ENCODE measurements at places on chromosomes 7 and 10.
A peak's percentile ranks its signal among the peaks of the same experiment; 100 is the strongest.

GRCh38 chr10:37035853-37036252 is 89.5 kb upstream of the ANKRD30A start:
- DNase-seq: no peak
- H3K27ac ChIP-seq: no peak overlapping the region
- no peaks in the 10 kb centered on the region for H3K4me1 ChIP-seq

DNA sequence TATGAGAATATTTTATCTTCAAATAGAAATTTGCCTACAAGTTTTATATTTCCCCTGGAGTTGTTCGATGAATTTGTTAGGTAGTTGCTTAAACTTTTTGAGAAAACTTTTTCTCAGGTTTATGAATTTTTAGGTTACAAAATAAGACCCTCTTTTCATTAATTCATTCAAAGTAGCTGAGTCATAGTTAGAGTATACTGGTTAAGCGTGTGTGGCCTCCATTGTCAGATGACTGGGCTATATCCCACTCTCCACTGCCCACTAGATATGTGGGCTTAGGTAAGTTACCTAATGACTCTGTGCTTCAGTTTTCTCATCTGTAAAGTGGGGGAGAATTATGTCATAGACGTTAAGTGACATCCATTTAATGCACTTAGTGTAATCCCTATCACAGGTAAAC is 1.0 kb downstream of the ASB15 start:
- no peak for DNase-seq
- no peak overlapping the region for H3K27ac ChIP-seq

- no peak overlapping the region for H3K27ac ChIP-seq
- no peak overlapping the region for H3K4me3 ChIP-seq
These were observed 5.2 kb upstream of the IGF2BP3 start for GRCh38 chr7:23475576-23475839.

- H3K4me1 ChIP-seq: peaks cover 36% of the 10 kb centered on the region
- no peaks in the 10 kb centered on the region for H3K27me3 ChIP-seq
- no peak overlapping the region for H3K4me3 ChIP-seq
- no peak for DNase-seq
- H3K36me3 ChIP-seq: no peaks in the 10 kb centered on the region
These were observed 3.4 kb downstream of the WASL start for GRCh38 chr7:123745437-123745836.

- peaks cover 83% of the 10 kb centered on the region for H3K4me1 ChIP-seq
- peak overlapping the region; percentile 55 for H3K27ac ChIP-seq
- H3K27me3 ChIP-seq: no peaks in the 10 kb centered on the region
- DNase-seq: no peak
- H3K4me3 ChIP-seq: no peak overlapping the region
- H3K36me3 ChIP-seq: no peaks in the 10 kb centered on the region
These were observed 147.1 kb downstream of the NEURL1 start for GRCh38 chr10:103640436-103641181.

GRCh38 chr10:99521765-99522469 is 10.8 kb upstream of the NKX2-3 start:
- no peak overlapping the region for H3K27ac ChIP-seq
- H3K36me3 ChIP-seq: no peaks in the 10 kb centered on the region
- peaks cover 14% of the 10 kb centered on the region for H3K4me1 ChIP-seq
- H3K4me3 ChIP-seq: no peak overlapping the region
- no peak for DNase-seq

- peaks cover under 1% of the 10 kb centered on the region for H3K4me1 ChIP-seq
- H3K36me3 ChIP-seq: no peaks in the 10 kb centered on the region
- H3K27me3 ChIP-seq: no peaks in the 10 kb centered on the region
These were observed 60.1 kb upstream of the ELN start for GRCh38 chr7:73967832-73968290.

GRCh38 chr7:131557652-131558385 is 1.4 kb upstream of the PODXL start:
- peaks cover 16% of the 10 kb centered on the region for H3K4me1 ChIP-seq

DNA sequence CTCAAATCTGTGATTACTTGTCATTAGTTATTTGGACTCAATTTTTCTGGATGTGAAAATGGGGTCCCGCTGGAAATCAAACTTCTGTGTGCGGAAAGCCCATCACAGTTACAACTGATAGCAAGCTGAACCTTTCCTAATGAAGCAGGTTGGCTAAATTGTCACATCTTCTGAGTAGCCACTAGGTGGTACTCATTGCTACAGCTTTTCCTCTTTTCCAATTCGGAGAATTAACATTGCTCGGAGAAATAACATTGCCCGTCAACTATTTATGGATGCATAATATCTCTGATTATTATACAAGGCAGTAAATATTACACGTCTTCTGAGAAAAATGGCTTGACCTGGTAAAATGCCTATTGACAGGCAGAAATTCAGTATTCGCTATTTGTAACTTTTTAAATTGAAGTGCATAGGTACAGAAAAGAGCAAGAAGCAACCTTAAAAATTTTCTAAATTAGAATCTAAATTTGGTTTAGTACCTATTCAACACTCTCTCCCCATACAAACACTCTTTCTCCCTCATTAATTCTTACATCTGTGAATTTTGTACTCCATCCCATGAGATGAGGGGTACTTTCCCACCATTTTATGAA is 17.3 kb upstream of the BLOC1S2 start:
- no peaks in the 10 kb centered on the region for H3K36me3 ChIP-seq
- DNase-seq: no peak
- H3K27me3 ChIP-seq: no peaks in the 10 kb centered on the region
- no peak overlapping the region for H3K4me3 ChIP-seq
- peaks cover 3% of the 10 kb centered on the region for H3K4me1 ChIP-seq

DNA sequence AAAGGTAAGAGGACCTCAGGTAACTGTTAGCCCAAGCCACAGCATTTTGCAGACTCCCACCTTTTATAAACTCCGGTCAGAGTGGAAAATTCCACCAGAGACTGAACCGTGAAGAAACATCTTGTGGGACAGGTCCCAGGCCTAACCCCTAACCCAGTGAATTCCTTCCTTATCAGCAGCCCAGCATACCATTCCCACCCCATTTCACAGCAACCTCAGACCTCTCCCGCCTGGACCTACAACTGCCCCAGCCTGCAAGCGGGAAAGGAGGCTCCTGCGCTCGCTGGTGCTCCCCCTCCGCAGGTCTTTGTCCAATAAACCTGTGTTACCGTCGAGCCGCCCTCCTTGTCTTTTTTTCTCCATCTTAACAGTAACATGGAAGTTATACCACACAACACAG is 736.6 kb downstream of the MAGI2 start:
- no peaks in the 10 kb centered on the region for H3K27me3 ChIP-seq
- H3K27ac ChIP-seq: no peak overlapping the region
- DNase-seq: no peak

DNA sequence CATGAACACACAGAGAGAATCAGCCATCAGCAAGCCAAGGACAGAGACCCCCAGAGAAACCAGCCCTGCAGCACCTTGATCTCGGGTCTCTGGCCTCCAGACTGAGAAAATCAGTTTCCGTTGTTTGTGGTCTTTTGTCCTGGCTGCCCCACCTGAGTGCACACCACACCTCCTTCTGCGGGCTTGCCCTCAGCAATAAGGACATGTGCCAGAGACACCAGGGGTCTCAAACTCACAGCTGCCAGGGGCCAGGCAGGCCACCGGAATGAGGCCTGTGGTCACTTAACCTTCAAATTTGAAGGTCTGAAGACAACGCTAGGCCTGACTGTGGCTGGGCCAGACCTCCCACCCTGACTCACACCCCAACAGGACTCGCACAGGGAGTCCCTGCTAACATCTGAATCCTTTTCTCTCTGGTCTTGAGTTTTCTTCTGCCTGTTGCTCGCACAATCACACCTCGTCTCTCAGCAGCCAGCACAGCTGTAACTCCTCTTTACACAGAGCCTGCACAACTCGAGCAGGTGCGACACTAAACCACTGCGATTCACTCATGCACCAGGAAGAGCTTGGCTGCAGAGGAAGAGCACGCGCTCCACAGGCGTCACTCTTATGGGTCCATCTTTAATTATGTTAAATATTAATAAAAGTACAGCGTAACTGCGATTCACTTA is 86.2 kb downstream of the CHST15 start:
- H3K27me3 ChIP-seq: no peaks in the 10 kb centered on the region
- no peak for DNase-seq
- H3K4me1 ChIP-seq: peaks cover 15% of the 10 kb centered on the region

- H3K4me1 ChIP-seq: no peaks in the 10 kb centered on the region
- peaks cover 78% of the 10 kb centered on the region for H3K27me3 ChIP-seq
- no peaks in the 10 kb centered on the region for H3K36me3 ChIP-seq
- no peak overlapping the region for H3K27ac ChIP-seq
These were observed 29.1 kb upstream of the LBX1 start for GRCh38 chr10:101258179-101258885.

GRCh38 chr10:2212244-2212834 is 475.0 kb upstream of the ADARB2 start:
- no peak for DNase-seq
- H3K4me3 ChIP-seq: no peak overlapping the region
- no peaks in the 10 kb centered on the region for H3K27me3 ChIP-seq
- no peak overlapping the region for H3K27ac ChIP-seq
- H3K36me3 ChIP-seq: no peaks in the 10 kb centered on the region
- no peaks in the 10 kb centered on the region for H3K4me1 ChIP-seq

- H3K4me1 ChIP-seq: peaks cover 26% of the 10 kb centered on the region
- peaks cover 15% of the 10 kb centered on the region for H3K36me3 ChIP-seq
- H3K27me3 ChIP-seq: no peaks in the 10 kb centered on the region
- no peak overlapping the region for H3K4me3 ChIP-seq
- no peak for DNase-seq
These were observed 33.1 kb downstream of the CHST12 start for GRCh38 chr7:2436341-2437104.

- peaks cover 5% of the 10 kb centered on the region for H3K27me3 ChIP-seq
- DNase-seq: no peak
- H3K4me1 ChIP-seq: peaks cover 8% of the 10 kb centered on the region
- H3K4me3 ChIP-seq: no peak overlapping the region
- H3K36me3 ChIP-seq: no peaks in the 10 kb centered on the region
These were observed 4.9 kb downstream of the MEOX2 start for GRCh38 chr7:15681631-15682030.

- no peaks in the 10 kb centered on the region for H3K4me1 ChIP-seq
- no peaks in the 10 kb centered on the region for H3K36me3 ChIP-seq
- H3K4me3 ChIP-seq: no peak overlapping the region
- DNase-seq: no peak
- no peak overlapping the region for H3K27ac ChIP-seq
These were observed 43.3 kb upstream of the CNNM1 start for GRCh38 chr10:99285881-99286280.

GRCh38 chr7:65477326-65477725 is 103.7 kb downstream of the ZNF92 start:
- no peaks in the 10 kb centered on the region for H3K36me3 ChIP-seq
- H3K4me3 ChIP-seq: no peak overlapping the region
- DNase-seq: no peak
- H3K27me3 ChIP-seq: no peaks in the 10 kb centered on the region
- H3K27ac ChIP-seq: no peak overlapping the region

- no peaks in the 10 kb centered on the region for H3K4me1 ChIP-seq
- H3K4me3 ChIP-seq: no peak overlapping the region
- DNase-seq: no peak
These were observed 39.4 kb downstream of the PLXNA4 start for GRCh38 chr7:132536654-132537395.

GRCh38 chr10:12768156-12769100 is 233.1 kb downstream of the CCDC3 start:
- H3K36me3 ChIP-seq: no peaks in the 10 kb centered on the region
- H3K27me3 ChIP-seq: no peaks in the 10 kb centered on the region
- no peak overlapping the region for H3K27ac ChIP-seq
- no peaks in the 10 kb centered on the region for H3K4me1 ChIP-seq
- no peak overlapping the region for H3K4me3 ChIP-seq
- no peak for DNase-seq

- H3K27ac ChIP-seq: no peak overlapping the region
- H3K36me3 ChIP-seq: no peaks in the 10 kb centered on the region
- H3K4me1 ChIP-seq: no peaks in the 10 kb centered on the region
These were observed 46.3 kb upstream of the ELFN1 start for GRCh38 chr7:1623810-1624209.

DNA sequence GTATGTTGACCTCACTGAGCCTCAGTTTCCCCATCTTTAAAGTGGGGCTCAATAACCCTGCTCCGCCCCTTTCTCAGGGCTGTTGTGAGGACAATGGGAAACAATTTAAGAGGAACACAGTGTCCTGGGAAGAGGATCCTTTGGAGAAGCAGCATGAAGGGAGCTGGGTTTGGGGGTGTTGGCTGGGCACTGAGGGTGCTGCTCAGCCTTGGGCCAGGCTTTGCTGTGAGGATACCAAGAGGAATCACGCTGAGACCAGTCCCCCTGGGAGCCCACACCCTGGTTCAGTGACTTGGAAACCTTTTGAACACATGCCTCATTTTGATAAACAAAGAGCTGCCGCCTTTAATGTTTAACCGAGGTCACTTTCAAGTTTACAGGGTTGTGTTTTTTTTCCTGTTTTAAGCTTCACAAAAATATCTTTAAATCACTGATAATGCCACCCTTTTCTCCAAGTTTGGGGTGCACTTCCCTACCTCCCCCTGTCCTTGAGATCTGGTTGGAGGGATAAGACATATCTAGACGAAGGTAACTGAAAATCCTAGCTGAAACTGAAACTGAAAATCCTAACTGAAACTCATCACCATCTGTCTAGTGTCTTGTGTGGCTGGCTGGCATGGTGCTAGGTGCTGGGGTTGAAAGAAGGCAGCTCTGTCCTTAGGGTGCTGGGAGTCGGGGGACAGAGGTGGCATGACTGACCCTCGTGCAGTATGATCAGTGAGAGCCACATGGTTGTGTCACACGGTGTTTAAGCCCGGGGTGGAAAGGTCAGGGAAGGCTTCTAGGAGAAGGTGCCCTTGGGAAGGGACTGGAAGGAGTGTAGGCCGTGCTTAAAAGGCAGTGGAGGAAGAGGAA is 27.7 kb downstream of the ZNF775 start:
- no peak for DNase-seq
- peak overlapping the region; percentile 72 for H3K4me3 ChIP-seq
- peaks cover 24% of the 10 kb centered on the region for H3K4me1 ChIP-seq
- no peaks in the 10 kb centered on the region for H3K27me3 ChIP-seq

GRCh38 chr7:32579776-32580175 is 84.5 kb downstream of the AVL9 start:
- DNase-seq: no peak
- peaks cover 23% of the 10 kb centered on the region for H3K36me3 ChIP-seq
- peak overlapping the region; percentile 21 for H3K27ac ChIP-seq
- H3K4me3 ChIP-seq: no peak overlapping the region
- no peaks in the 10 kb centered on the region for H3K27me3 ChIP-seq
- no peaks in the 10 kb centered on the region for H3K4me1 ChIP-seq

GRCh38 chr7:127824682-127825081 is 172.7 kb downstream of the SND1 start:
- no peak overlapping the region for H3K27ac ChIP-seq
- no peaks in the 10 kb centered on the region for H3K27me3 ChIP-seq

DNA sequence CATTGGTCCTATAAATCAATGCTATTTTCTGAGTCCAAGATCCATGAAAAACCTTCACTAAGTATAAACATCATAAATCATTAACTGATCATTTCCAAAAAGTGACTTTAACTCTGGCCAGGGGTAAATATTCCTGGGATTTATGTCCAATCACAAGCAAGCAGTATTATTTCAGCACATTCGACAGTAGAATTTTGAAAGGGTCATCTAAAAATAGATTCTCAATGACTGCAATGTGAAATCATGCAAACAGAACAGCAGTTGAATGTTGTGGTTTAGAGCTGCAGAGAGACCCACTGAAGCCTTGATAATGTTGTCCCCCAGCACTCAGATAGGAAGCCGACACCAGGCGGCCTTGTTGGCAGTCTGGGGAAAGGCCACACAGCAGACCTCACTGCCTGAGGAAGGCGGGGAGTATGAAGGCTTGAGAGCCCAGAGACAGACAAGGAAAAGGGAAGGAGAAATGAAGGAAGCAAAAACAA is 38.1 kb downstream of the FAM107B start:
- no peaks in the 10 kb centered on the region for H3K27me3 ChIP-seq
- H3K4me3 ChIP-seq: no peak overlapping the region
- H3K36me3 ChIP-seq: no peaks in the 10 kb centered on the region
- H3K4me1 ChIP-seq: peaks cover 13% of the 10 kb centered on the region
- DNase-seq: no peak
- peak overlapping the region; percentile 52 for H3K27ac ChIP-seq

All from esophagus squamous epithelium (tissue), 5 donors.